ENCODE measurements at places on chromosomes 5 and 9.

- no peak for DNase-seq
Measured at GRCh38 chr5:68303754-68304420, 88.3 kb downstream of the PIK3R1 start.

DNA sequence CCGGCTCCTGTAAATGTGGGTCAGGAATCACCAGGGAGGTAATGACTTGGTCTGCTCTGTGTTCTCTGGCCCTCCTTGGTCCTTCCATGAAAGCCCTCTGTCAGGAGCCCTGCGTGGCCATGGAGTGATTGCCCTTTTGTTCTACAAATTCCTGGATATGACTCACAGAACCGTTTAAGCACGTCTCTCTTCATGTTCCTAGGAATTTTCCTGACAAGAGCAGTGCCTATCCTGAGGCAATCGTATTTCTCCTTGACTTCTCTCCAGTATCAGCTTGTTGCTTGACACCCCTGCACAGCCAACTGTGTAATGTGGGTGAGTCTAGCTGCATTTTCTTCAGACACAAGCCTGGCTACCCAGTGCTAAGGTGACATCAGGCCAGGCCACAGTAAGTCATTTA, 274.3 kb upstream of the ZNF462 start:
- no peak for DNase-seq

- DNase-seq: no peak
Measured at GRCh38 chr5:136157514-136157913, 24.9 kb downstream of the SMAD5 start.

GRCh38 chr5:54383225-54383901, 72.1 kb upstream of the HSPB3 start:
- DNase-seq: no peak

DNA sequence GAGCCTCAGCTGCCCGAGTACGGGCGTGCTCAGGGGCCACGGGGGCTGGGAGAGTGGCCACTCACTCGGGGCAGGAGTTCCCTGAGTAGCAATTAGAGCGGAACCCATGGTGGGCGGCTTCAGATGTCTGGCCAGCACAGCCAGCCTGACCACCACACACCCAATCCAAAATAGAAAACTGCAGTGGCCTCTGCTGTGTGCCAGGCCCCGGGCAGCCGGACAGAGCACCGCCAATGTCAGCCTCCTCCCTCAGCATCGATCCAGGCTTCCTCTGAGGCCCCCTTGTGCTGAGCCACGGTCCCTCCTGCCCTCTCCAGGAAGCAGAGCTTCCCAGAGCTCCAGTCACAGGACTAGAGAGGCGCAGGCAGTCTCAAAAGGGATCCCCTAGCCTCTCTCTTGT, 2.7 kb downstream of the ADAMTS2 start:
- DNase-seq: no peak

- DNase-seq: no peak
Measured at GRCh38 chr5:87169300-87169991, 98.2 kb upstream of the RASA1 start.

GRCh38 chr9:128916745-128917144, 4.0 kb upstream of the PHYHD1 start:
- no peak for DNase-seq

DNA sequence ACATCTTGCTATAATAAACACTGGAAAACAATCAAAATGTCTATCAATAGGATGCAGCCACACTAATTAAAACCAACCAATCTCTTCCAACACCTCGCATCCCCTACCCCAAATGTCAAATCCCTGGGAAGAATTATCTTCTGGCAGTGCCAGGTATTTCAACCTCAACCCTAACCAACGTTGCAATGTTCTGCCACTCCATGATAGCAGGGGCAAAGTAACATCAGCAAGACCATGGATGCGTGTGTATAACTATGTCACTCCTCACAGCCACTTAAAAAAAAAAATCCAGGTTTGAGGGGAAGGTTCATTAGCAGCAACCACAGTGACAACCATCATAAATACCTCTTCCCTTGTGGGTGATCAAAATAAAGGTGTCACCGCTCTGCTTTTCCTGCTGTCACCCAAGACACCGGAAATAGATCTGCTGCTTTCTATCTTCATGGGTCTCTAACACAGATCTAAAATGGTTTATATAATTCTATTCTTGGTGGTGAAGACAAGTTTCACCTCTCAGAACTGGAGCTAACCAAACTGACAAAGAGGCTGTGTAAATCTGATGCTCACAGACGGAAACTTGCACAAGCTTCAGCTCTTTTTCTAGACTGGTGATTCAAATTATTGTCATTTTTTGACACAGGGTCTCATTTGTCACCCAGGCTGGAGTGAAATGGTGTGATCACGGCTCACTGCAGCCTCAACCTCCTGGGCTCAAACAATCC, 9.9 kb downstream of the HSPA9 start:
- DNase-seq: no peak

- DNase-seq: no peak
Measured at GRCh38 chr5:168530621-168531150, 1.6 kb downstream of the FBLL1 start.

DNA sequence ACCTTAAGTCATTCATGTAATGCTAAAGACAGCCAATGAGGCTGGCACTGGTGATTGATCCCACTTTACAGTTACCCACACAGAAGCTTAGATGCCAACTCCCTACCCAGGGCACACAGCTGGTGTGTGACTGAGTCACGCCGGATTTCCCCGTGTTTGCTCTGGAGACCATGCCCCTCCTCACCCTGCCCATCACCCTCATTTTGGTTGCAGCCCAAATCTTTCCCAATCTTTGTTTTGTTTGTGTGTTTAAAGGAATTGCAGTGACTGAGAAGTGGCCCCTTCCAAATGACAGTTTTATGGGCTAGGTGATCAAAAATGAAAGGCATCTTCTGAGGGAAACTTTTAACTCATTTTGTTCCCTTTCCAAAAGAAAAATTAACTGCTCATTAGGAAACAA, 10.9 kb downstream of the FBXL7 start:
- DNase-seq: no peak

DNA sequence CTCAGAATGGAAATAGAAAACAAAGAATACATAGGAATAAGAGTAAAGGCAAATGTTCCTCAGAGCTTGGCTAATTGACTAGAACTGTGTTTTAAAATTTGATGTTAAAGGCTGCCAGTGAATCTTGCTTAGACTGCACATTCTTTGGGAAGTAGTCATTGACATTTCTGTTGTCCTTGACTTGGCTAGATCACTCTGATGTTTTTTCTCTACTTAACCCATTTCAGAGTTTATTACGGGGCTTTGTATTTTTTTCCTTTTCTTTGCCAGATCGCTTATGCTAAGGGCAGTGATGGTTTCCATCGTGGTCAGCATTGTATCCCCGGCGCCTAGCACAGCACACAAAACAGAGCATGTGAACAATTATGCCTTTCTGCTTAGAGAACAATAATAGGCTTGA, 1126.7 kb upstream of the CDH9 start:
- no peak for DNase-seq

Measured in esophagus squamous epithelium (tissue), 5 donors.